ENCODE measurements at places on chromosomes 1 and 21.

GRCh38 chr1:219174460-219175211, 958 bp downstream of the LYPLAL1 start:
- DNase-seq: peak; percentile 54

DNA sequence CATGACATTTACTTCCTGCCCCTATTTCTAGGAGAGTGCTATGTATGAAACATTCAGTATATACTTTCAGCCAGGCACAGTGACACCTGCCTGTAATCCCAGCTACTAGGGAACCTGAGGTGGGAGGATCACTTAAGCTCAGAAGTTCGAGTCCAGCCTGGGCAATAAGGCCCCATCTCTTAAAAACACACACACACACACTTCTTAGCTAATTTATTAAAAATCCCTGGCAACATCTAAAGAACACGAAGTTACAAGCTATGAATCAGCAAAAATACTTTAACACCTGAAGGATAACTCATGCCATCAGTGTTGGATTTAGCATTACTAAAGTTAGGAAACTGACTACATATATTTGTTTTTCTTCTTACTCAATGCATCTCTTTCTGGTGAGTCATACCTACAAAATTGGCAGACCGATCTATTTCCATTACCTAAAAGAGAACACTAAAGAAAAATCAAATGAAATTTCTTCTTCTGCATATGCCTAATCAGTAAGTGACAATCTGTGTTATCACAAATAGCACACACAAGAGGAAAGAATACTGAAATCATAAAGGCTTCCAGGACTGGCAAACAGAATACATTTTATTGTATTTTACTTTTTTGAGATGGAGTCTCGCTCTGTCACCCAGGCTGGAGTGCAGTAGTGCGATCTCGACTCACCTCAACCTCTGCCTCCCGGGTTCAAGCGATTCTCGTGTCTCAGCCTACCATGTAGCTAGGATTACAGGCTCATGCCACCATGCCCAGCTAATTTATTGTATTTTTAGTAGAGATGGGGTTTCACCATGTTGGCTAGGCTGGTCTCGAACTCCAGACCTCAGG, 41.4 kb downstream of the RNF115 start:
- no peak for DNase-seq

DNA sequence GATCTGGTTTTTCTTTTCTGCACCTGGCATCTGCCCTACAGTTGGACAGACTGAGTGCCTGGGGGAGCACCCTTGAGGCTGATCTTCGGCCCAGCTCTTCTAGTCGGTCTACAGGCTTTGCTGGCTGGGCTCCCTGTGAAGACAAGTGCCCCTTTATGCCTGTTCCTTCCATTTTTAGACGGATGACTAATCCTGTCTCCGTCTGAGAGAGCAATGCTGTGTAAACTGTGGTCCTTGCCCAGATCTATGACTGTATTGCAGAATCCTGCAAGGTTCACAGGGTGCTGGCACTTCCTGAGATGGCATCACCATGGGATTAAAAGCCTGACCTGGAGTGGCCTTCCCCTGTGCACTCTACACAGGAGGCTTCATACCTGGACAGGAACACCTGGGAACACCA, 47.6 kb upstream of the SAMD13 start:
- DNase-seq: no peak

GRCh38 chr1:235239851-235240250, 78.8 kb upstream of the RBM34 start:
- no peak for DNase-seq

GRCh38 chr1:170068923-170069322, 5.6 kb downstream of the KIFAP3 start:
- no peak for DNase-seq

GRCh38 chr1:31576201-31576669, at the start of gene TINAGL1:
TINAGL1 (plus strand) TSS chr1:31576515; CDS start chr1:31577149, 634 bp downstream.
- no peak for DNase-seq

DNA sequence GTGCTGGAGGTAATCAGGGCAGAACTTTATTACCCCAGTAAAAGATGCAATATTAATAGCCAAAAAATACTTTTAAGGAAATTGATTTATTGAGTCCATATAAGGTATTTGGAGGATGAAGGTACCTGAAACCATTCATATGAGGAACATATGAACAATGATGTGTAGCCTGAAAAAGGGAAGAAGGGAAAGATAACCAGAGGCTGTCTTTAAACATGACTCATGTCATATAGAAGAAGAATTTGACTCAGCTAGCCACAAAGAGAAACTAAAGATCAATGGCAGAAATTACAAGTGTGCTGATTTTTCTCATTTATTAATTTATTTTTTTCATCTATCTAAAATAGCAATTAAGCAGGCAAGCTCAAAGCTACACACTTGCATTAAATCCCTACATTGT, 136.2 kb upstream of the DUSP10 start:
- no peak for DNase-seq

DNA sequence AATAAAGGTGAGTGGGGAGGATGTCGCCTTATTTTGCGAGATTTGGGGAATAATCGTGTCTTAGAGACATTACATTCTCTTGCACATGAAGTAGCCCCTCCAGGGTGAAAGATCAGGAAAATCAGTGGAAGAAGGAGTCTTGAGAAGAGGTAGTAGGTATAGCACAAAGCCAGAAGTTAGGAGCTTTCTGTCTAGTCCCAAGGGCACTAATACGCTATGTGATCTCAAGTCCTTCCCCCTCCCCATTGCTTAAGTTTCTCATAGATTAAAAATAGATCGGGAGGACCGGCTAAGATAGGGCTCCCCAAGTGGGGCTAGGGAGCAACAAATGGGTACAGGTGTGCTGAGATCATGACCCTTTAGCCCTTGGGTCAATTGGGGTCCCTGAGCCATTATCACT, 13.5 kb downstream of the LRRN2 start:
- no peak for DNase-seq

- DNase-seq: no peak
Measured at GRCh38 chr21:25186273-25186672, 421.0 kb downstream of the MRPL39 start.

- no peak for DNase-seq
Measured at GRCh38 chr1:41780916-41781315, 137.8 kb downstream of the HIVEP3 start.

GRCh38 chr1:225962440-225962975, 21.5 kb upstream of the LEFTY2 start:
- DNase-seq: no peak

DNA sequence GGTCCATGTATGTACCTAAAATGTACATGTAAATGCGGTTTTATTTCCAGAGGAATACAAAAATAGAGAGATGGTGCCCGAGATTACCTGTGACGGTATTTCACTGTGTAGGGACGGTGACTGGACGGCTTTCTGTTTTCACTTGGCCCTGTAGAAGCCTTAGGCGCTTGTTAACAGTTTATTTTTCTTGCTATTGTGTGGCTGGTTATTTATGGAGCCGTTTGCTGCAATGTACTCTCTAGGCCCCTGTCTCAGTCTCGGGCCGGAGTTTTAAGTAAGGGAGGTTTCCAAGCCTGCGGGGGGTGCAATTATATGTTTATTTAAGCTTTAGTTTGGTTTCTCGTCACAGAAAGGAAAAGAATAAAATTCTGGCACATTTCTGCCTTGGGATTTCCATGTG, 413 bp downstream of the EFCAB7 start:
- DNase-seq: no peak

- no peak for DNase-seq
Measured at GRCh38 chr1:15260418-15261154, 13.6 kb downstream of the FHAD1 start.

GRCh38 chr1:211882381-211883004, 51.9 kb upstream of the LPGAT1 start:
- DNase-seq: no peak

DNA sequence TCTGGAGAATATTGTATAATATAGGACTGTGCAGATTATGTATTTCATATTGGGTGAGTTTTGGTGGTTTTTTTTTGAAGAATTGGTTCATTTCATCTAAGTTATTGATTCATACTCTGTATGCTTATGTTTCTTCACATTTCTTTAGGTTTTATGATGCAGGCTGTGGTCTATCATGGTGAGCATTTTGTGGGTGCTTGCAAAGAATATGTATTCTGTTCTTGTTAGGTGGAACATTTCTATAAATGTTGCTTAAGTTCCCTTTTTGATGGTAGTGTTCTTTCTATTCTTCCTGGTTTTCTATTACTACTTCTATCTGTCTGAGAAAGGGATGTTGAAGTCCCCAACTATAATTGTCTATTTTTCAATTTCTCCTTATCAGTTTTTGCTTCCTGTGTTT, 42.6 kb downstream of the PKN2 start:
- no peak for DNase-seq

- no peak for DNase-seq
Measured at GRCh38 chr1:160821627-160822026, 25.7 kb downstream of the LY9 start.

- DNase-seq: no peak
Measured at GRCh38 chr21:42191696-42192595, 27.0 kb upstream of the ABCG1 start.

DNA sequence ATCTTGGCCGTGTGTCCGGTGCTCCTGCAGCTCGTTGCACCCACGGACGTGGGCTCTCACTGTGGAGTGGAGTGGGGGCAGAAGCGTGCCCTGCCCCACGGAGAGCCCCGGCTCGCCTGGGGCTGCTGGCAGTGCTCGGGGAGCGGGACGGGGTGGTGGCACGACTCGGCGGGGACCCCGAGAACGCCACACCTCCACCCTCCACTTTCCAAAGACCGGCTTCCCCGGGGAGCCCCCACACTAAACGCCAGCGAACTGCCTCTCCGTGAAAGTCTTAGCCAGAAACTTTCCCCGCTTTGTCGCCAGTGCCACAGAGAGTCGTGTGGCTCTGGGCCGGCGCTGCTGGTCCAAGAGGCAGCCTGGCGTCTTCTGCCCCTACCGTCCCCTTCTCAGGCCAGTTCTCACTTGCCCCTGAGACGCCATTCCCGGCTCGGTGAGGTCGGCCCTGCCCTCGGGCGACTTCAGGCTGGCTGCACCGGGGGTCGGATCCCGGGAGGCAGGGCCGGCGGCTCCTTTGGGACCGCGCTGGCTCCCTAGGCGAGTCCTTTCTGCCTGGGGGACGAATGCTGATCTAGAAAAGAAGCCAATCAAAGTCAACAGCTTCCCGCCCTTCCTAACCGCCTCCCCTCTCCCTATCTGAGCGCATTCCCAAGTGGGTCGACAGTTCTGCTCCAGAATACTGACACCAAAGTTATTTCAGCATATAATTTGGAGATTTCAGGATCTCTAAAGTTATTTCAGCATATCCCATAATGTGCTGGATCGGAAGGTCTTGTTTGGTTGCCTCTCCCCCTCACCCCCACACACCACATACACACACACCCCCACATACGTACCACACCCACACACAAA, 2.6 kb upstream of the SAMD13 start:
- DNase-seq: peak; percentile 70

- DNase-seq: no peak
Measured at GRCh38 chr1:10508511-10508951, 33.8 kb downstream of the PEX14 start.

GRCh38 chr1:2860476-2861142, 59.1 kb upstream of the TTC34 start:
- peak; percentile 36 for DNase-seq

GRCh38 chr1:118900643-118901440, 87.3 kb downstream of the TBX15 start:
- no peak for DNase-seq

DNA sequence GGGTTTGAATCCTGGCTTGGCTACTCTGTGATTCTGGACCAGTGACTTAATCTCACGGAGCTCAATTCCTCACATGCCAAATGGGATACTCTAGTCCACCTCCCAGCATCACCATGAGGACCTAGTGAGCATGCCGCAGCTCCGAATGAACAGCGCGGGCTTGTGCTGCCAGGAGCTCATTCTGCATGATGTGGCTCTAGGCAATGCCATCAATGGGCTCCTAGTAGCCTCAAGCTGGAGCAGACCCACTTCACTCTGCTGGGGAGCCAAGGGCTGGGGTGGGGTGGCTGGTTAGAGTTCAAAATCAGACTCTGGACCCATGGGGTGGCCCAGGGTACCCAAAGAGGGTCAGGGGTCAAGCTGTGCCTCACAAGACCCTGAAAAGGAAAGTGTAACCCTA, 41.5 kb downstream of the CDK18 start:
- no peak for DNase-seq

DNA sequence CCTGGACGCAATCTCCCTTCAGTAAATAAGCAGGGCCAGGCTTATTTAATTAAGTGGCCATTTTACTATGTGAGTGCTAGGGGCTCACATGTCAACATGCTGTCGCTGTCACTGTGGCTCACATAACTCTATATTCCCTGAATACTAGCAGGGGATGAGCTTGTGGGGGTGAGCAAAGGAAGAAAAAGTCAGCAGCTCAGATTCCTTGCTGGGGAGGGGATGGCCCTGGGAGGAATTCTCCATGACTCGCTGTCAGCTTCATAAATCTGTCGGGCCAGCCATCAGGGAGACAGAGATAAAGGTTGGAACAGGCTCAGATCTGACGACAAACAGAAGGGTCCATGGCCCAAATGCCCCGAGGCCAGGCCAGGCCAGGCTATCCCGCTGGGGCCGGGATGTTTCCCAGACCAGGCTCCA, 26.0 kb upstream of the PLEKHG5 start:
- DNase-seq: no peak

DNA sequence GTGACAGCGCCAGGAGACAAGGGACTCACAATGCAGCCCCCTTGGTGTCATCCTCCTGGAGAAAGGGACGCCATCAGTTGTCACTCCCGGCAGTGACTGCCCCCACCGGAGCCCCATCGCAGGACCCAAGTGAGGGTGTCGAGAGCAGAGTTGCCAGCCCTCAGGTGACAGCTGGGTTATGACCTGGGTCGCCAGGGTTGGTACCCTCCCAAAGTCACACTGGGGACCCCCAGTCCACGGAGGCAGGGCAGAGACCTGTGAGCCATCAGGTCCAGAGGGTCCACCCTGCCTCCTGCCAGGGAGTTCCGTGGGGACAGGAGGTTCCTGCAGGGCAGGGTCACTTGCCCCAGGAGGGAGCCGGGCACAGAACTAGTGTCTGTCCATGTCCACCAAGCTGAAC, 78.2 kb upstream of the IFFO2 start:
- DNase-seq: peak; percentile 26

- DNase-seq: no peak
Measured at GRCh38 chr21:34215501-34215900, 142.1 kb downstream of the MRPS6 start.

DNA sequence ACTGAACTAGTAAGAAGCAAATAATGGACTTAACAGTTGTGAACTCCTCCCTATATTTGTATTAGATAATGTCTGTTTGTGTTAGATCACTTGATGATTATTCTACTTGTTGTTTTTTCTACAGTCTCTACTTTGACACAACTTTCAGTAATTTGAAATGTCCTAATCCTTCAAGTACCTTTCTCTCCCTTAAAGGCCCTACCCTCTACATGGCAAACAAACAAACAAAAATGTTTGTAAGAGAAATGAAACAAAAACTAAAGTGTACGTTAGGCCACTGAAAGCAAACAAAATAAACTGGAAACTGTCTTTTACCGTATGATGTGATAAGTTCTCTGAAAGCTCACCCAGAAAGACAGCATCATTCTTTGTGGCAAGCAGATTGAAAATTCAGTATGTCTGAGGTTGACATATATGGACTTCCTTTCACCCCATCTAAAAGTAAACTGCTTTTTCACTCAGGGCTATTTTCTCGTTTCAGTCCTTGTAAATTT, 255.9 kb upstream of the SNX7 start:
- DNase-seq: no peak

All from right forelimb (tissue), 1 donor.